ENCODE measurements at places on chromosomes 12 and 14. TPM values are rescaled to one million over a fixed set of nuclear protein-coding genes. Genes with fewer than 3 reads are reported as not detected.

Gene STX2
- total RNA-seq, result 29.1 TPM

Gene OSBPL8
- 77.0 TPM for total RNA-seq

Gene HOXC12
- total RNA-seq, result not detected

Gene DDX54
- 63.1 TPM for total RNA-seq

Gene TMTC1
- not detected for total RNA-seq

Gene CFAP54
- 0.20 TPM for total RNA-seq

GRCh38 chr12:128800606-128801005 is 23.2 kb downstream of the SLC15A4 start:
- DNase-seq, result no peak

DNA sequence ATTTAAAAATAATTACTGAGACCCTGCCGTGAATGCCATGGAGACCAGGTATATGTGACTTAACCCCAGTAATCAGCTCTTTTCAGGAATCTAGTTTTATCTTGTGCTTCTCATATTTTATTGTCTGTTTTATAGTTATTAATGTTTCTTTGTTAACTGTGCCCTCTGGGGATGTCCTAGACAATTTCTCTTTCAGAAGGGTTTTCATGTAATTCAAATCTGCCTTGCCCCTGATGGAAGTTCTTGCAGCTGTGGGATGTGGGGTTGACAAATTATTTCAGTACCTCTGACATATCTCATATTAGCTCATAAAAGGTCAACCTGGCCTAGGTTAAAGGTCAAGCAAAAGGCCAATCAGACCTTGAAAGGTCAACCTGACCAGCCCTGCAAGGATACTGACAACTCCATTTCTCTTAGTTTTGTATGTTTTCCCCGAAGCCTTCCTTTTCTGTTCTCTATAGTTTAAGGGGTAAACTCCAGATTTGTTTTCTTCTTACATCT is 182.3 kb downstream of the SLC41A2 start:
- no peak for DNase-seq

DNA sequence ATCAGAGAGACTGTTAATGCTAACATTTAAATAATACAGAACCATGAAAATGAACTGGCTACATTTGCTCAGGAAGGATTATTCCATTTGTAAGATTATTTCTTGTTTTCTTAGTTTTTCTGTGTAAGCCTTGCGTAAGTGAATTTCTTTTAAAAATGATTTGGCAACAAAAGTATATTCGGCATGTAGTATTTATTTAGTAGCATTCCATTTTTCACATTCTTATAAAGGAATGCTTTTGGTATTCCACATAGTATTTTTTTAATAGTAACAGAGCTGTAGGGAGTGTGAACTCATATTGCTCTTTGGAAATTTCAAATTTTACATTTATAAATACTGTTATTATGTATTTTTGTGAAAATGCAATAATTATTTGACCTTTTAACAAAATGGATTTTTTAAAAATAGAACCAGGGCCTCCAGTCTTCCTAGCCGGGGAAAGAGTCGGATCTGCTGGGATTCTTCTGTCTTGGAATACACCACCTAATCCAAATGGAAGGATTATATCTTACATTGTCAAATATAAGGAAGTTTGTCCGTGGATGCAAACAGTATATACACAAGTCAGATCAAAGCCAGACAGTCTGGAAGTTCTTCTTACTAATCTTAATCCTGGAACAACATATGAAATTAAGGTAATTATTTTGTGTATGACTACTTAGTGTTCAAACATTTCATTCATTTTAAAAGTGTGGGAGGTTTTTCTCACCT is 1.2 kb downstream of the PTPRQ start:
- no peak for DNase-seq

DNA sequence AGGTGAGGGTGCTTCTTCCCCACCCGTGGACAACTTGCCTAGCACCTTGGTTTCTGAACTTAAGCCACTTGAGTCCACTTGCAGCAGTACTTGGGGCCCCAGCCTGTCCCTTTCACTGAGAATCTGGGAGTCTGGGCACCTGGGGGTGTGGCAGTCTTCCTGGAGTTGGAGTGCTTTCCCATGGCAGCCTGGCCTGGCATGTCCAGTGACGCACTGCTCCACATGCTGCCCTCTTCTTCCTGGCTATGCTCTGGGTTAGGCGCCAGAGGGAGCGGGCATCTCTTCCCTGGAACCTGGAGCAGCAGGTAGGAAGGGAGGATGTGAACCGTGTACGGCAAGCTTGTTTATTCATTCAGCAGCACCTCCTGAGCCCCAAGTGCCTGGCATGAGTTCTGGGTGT is 76.4 kb downstream of the PAPOLA start:
- DNase-seq, result no peak

- DNase-seq, result no peak
Observed at GRCh38 chr14:47674543-47675465, 601 bp downstream of the MDGA2 start.

DNA sequence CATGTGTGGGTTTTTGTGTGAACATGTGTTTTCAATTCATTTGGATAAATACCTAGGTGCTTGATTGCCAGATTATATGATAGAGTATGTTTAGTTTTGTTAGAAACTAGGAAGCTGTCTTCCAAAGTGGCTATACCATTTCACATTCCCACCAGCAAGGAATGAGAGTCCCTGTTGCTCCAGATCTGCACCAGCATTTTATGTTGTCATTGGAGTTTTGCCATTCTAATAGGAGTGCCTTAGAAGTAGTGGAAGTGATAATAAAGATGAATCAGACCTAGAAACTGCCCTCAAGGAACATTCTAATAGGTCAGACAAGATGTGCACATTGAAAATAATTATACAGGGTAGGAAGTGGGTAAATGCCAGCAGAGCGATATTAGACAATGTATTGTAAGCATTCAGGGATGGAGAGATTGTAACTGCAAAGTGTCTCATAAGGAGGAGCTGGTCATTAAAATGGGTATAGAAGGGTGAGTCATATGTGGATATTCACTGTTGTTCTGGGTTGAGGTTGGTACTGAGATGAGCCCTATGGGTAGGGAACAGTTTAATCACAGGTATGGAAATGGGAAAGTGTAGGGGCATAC is 71.4 kb downstream of the MNAT1 start:
- DNase-seq, result no peak

DNA sequence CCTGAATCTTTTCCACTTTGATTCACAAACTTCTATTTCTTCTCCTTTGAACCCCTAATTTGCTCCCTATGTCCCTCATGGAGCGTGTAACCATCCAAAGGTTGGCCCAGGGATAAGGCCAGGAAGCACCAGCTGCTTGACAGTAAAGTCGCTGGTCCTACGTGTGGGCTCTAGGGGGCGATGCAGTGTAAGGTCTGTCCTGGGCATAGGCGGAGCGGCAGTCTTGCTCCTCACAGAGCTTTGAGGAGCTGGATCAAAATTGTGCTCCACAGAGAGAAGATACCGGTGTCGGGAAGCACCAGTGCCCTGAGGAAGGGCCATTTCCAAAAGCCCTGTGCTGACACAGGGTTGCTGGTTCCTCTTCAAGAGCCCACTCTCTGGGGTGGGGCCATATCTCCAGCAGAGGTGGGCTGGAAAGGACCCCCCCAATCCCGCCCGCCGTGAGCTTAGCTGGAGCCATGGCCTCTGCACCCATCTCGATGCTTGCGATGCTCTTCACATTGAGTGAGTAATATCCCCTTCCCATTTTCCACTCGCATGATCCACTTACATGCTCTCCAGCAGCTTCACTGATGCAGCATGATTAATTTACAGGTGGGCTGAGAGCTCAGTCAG is 49.9 kb upstream of the OR4E1 start:
- DNase-seq, result peak; percentile 3

DNA sequence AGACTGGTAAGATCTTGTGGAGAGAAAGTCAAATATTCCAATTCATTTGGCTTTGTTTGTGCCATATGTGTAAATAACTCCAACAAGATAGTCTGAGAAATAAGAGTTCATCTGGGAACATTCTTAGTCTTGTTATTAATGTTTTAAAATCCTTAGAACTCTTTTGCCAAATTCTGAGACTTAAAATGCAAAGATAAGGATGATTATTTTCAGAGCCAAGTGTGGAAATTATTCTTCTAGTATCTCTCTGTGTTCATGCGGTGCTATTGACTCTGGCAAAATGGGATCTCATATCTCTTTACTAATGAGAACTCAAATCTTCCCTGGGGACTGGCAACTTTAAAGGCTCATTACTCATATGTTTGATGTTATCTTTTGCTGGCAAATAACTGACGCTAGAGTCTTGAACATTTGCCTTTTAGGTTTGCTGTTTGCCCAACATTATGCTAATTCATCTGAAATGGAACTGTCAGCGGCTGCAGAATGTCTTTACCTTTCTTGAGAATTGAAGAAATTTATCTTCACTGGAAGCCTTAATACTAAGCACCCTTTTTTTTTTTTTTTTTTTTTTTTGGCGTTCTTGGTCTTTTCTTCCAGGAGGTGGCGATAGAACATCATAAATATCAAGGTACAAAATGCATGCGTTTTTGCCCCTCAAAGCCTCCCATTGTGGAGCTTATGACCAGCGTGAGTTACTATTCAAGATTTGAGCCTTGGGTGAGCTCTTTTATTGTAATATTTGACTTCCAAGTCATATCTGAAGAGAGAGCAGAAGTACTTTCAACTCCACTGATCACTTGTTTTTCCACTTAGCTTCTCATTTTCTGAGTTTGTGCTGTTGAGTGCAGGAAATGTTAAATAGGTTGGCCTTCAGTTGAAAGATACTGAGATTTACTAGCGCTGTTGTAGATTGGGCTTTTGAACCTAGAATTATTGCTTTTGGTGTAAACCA is 86.5 kb downstream of the CAND1 start:
- DNase-seq, result peak; percentile 59

GRCh38 chr12:49568442-49569162 is 660 bp upstream of the MCRS1 start:
- DNase-seq, result no peak

GRCh38 chr14:38252066-38252710 is 3.7 kb downstream of the CLEC14A start:
- DNase-seq, result no peak

DNA sequence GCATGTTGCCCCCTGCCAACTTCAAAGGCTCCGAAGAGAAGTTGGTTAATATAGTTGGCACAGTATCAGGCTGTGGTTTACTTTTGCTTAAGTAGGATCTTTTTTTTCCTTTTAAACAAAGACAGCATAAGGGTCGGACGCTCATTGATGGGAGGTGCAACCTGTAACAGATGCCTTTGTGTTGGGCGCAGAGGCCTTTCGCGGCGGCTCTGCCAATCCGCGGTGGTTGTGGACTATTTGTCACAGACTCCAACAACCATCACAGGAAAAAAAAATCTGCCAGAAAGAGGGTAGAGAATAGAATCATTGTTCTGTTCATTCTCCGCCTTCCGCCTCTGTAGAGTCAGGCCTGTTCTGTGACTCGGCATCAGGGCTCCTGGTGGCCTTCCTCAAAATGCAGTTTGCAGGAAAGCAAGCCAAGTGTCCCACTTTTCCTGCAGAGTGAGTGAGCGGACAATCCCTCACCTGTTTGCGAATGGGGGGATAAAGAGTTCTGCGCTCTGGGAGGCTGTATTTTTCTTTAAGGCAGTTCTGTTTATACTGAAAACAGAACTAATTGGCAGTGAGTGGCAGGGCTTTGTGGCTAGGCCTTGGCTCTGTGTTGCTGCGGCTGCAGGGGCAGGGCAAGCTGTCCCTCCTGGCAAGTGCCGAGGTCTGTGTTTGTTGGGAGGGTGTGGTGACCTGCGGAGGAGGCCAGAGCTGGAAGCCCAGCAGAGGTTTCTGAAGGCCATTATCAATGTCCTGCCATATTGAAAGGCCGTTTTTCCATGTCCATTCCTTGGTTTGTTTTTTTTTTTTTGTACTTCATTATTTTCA is 83.0 kb upstream of the PIWIL1 start:
- no peak for DNase-seq

GRCh38 chr12:116820064-116820656 is 61.1 kb downstream of the HRK start:
- peak; percentile 7 for DNase-seq

- no peak for DNase-seq
Observed at GRCh38 chr12:107159384-107159900, 66.1 kb upstream of the CRY1 start.

- no peak for DNase-seq
Observed at GRCh38 chr14:65461730-65462129, 49.2 kb downstream of the FUT8 start.

- DNase-seq, result no peak
Observed at GRCh38 chr12:88998421-88998820, 353.9 kb downstream of the DUSP6 start.

DNA sequence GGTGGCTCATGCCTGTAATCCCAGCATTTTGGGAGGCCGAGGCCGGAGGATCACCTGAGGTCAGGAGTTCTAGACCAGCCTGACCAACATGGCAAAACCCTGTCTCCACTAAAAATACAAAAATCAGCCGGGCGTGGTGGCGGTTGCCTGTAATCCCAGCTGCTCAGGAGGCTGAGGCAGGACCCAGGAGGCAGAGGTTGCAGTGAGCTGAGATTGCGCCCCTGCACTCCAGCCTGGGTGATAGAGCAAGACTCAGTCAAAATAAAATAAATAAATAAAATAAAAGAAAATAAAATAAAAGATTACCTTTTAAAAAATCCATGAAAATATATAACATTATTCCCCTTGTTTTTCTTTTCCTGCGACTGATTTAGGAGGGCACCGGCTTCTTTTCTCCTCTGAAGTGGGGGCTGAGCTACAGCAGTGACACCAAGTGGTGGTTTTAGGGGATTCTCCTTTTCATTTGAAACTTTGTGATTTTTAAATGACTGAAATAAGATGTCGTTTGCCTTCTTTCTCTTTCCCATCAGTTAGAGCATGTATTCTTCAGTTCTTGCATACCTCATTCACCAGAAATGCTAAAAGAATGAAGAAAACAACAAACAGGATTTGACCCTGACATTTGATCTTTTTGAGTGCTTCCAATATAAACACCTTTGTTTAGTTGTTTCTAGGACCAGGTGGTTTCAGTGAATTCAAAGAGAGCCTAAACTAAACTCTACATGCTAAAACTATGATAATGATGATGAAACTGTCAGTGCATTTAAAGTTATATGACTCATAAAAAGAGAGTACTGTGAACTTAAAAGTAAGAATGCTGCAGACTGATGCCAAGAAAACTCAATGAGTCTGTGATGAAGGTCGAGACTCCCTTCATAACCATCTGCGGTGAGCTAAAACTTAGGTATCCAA is 22.6 kb upstream of the PKP2 start:
- DNase-seq, result peak; percentile 74

GRCh38 chr12:48681399-48681709 is 684 bp downstream of the KANSL2 start:
- DNase-seq, result no peak

- DNase-seq, result no peak
Observed at GRCh38 chr14:87076146-87076545, 916.8 kb downstream of the GALC start.
